ENCODE measurements at places on chromosomes 2 and 18. TPM values are rescaled to one million over a fixed set of nuclear protein-coding genes. Genes with fewer than 3 reads are reported as not detected.

The PSD4 gene
- total RNA-seq, result 10.5 TPM

DNA sequence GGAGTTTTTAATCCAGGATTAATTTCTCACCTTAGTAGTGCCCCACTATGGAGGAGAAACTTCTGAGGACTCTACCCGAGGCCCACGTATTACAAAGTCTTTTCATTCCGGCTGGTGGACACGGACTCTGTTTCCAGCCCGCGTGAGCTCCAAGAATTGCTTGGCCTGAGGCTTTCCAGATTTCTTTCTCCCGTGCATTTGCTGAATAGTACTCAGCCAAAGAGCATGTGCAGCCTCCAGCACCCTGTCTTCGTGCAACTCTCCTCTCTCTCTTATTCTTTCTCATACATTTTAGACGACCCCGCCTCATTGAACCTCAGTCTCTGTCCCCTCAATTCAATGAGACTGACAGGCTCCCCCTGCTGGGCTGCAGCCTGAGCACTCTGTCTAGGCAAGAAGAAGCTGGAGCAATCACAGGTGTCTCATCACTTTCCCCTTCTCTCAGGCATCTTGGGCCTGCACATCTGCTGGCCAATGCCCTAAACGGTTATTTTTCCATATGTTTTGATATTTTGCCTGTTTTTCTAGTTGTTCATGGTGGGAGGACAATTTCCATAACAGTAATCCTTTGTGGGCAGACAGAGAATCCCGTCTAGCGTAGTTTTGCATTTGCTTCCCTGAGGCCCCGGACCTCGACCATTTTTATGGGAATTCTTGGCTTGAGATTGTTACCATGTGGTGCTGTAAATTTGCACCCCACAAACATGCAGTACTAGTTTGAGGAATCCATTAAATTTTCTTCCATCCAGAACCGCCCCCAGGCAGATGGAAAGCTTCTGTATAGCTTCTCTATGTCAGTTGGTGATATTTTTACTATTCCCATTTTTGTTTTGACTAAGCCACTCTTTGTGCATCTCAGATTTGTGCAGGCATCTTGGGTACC lies 50.1 kb upstream of the LPIN2 start:
- peak; percentile 85 for DNase-seq

DNA sequence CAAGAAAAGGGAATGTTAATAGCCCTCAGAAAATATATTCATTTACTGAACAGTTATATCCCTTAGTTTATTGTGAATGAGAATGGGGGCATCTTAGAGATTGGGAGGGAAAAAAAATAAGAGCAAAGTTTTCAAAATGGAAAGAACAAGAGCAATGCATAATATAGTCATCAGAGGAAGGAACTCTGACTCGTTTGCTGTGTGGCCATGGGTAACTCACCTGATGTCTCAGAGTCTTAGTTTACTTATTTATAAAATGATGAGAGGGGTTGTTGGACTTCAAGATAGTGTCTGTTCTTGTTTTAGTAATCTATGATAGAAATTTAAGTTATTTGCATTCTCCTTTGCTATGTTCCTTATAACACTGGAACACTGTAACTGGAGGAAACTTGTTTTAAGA lies 70.7 kb downstream of the EML4 start:
- DNase-seq, result no peak

GRCh38 chr2:204749319-204749718 lies 204.0 kb downstream of the PARD3B start:
- no peak for DNase-seq

DNA sequence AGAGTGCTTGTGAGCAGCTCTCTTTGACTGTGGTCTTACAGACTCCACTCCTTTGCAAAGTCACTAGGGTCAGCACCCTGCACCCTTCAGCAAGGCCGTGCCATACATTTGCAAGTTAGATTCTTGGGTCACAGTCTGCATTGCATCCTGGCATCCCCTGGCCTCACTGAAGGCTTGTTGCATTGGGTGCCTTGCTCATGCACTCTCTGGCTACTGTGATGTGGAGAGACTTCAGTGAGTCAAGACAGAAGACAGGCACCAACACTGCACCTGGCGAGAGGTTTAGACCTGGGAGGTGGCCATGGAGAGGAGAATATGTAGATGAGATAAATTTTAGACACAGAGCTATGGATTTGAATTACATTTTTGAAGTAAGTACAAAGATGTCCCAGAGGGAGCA lies 146.4 kb upstream of the COPS8 start:
- DNase-seq, result no peak

DNA sequence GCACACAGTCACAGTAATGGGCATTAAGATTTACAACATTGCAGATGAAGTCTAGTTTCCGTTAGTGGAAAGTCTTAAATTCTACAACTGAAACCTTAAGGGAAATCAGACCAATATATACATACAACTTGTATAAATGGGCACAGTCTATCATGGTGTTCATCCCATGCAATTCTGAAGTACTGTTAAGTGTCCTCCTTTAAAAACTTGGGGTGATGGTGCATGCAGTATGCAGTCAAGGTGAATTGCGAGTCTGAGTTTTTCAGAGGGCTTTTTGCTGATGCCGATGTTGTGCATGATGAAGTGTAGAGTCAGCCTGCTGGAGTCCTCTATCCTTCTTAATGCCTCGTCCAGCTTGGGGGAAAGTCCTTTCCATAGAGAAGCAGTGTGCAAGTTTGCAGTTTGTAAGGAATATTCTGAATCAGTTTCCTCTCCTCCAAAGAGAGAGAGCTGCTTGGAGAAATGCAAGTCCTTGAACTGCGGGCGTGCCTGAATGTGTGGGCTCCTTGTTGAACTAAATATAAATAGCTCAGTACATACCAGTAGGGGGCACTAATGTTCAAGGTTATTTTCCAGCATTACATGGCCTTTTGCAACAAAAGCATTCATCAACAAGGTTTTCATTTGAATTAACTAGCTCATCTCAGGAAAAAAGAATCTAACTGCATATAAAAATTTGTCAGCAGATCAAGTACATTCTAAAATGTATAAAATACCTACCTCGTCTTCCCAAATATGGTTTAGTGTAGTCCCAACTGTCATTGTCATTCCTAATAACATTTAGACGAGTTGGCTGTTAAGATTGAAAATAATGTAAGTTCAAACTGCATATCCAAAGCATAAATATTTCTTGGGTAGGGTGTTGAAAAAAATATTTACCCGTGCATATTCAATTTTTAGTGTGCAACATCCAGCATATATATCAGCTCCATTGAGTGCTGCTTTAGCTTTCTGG lies 21.3 kb downstream of the HNRNPLL start:
- no peak for DNase-seq
